IMR-90 (cell line): ENCODE measurements at places on chromosomes 13 and 19. TPM values are rescaled to one million over a fixed set of nuclear protein-coding genes. Genes with fewer than 3 reads are reported as not detected.

DNA sequence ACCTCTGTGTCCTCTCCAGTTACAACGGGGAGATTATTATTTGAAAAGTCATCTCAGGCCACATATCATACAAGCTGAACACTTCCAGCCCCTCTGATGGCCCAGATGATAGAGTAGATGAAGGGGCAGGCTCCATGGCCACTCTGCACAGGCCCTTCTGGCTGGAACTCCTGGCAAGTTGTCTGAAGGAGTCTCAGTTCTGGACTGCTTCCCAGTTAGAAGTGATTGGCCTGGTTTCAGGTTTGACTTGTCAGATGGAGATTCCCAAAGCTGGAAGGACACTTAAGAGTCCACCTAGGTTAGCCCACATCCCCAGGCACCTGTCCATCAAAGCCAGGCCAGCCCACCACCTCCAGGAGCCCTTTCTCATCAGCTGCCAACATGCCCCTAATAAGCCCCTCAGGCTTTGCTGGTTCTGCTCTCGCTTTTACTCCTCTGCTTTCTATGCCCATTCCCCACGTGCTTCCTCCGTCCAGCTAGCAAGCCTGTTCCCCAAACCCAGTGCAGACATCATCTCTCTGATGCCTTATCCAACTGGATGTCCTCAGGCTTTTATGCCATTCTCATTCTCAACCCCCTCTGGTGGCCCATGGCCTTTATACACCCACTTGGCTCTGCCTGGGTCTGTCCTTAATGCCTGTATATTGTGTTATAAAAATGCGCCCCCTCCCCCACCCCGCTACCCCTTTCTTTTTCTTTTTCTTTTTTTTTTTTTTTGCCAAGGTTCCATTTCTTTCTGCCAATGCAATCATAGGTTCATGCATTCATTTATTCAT, 56.5 kb downstream of the HSPH1 start:
- no peak overlapping the region for H3K4me3 ChIP-seq
- H3K27me3 ChIP-seq = peaks cover 41% of the 10 kb centered on the region
- DNase-seq = peak; percentile 26

GRCh38 chr13:45626731-45627374, 11.3 kb upstream of the ERICH6B start:
- no peaks in the 10 kb centered on the region for H3K4me1 ChIP-seq
- peaks cover 36% of the 10 kb centered on the region for H3K27me3 ChIP-seq
- no peak for DNase-seq
- H3K36me3 ChIP-seq = no peaks in the 10 kb centered on the region
- no peak overlapping the region for H3K4me3 ChIP-seq

DNA sequence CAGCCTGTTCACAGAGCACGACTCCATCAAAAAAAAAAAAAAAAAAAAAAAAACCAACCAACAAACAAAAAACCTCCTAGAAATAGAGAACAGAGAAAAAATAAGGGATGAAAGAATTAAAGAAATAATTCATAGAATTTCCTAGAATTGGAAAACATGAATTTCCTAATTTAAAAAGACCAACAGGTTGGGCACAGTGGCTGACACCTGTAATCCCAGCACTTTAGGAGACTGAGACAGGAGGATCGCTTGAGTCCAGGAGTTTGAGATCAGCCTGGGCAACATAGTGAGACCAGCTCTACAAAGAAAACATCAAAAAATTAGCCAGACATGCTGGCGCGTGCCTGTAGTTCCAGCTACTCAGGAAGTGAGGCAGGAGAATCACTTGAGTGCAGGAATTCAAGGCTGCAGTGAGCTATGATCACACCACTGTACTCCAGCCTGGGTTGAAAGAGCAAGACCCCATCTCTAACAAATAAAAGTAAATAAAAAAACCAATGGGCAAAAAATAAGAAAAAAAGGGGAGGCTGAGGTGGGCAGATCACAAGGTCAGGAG, 6.5 kb downstream of the SPART start:
- peaks cover 5% of the 10 kb centered on the region; the same call in 1 of the 2 replicates for H3K4me1 ChIP-seq
- DNase-seq = no peak
- no peak overlapping the region for H3K27ac ChIP-seq
- peaks cover 6% of the 10 kb centered on the region for H3K36me3 ChIP-seq
- no peaks in the 10 kb centered on the region for H3K27me3 ChIP-seq
- H3K4me3 ChIP-seq = no peak overlapping the region

- no peaks in the 10 kb centered on the region for H3K36me3 ChIP-seq
- H3K4me1 ChIP-seq = peaks cover 2% of the 10 kb centered on the region
- no peak overlapping the region for H3K4me3 ChIP-seq
- DNase-seq = peak; percentile 88
These were observed 384.5 kb upstream of the GPC6 start for GRCh38 chr13:92842145-92842544.

GRCh38 chr13:89401264-89401675, 1730.1 kb downstream of the SLITRK5 start:
- no peak overlapping the region for H3K4me3 ChIP-seq
- peak; percentile 73 for DNase-seq
- no peaks in the 10 kb centered on the region for H3K36me3 ChIP-seq
- peaks cover 3% of the 10 kb centered on the region; the same call in 1 of the 2 replicates for H3K4me1 ChIP-seq
- H3K27ac ChIP-seq = peak overlapping the region; percentile 83; the same call in 1 of the 2 replicates

GRCh38 chr13:28220166-28220565, 81.8 kb downstream of the PAN3 start:
- no peaks in the 10 kb centered on the region for H3K4me1 ChIP-seq
- no peak overlapping the region for H3K27ac ChIP-seq
- no peaks in the 10 kb centered on the region for H3K27me3 ChIP-seq
- H3K36me3 ChIP-seq = peaks cover 3% of the 10 kb centered on the region; the same call in 1 of the 2 replicates

DNA sequence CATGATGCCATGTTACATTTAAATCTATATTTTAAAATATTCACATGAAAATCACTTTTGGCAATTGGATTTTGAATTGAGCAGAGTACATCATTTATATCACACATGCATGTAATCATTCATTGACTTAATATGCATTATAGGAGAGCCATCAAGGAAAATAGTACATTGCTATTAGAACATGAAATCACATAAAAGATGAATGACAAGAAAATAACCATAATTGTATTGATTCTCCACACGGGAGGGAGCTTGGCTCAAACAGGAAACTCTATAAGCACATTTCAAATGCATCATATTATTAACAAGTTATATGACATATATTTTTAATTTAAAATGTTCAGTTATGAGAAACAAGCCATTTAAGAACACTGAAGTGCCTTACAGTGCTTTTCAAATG, 208.6 kb upstream of the PRR20A start:
- no peak overlapping the region for H3K27ac ChIP-seq
- H3K4me1 ChIP-seq = no peaks in the 10 kb centered on the region
- no peaks in the 10 kb centered on the region for H3K27me3 ChIP-seq
- no peaks in the 10 kb centered on the region for H3K36me3 ChIP-seq

- H3K4me3 ChIP-seq = no peak overlapping the region
- H3K4me1 ChIP-seq = peaks cover 8% of the 10 kb centered on the region; the same call in 1 of the 2 replicates
- H3K36me3 ChIP-seq = no peaks in the 10 kb centered on the region
- no peaks in the 10 kb centered on the region for H3K27me3 ChIP-seq
- DNase-seq = no peak
These were observed 354.0 kb downstream of the SPRY2 start for GRCh38 chr13:79986890-79987289.

GRCh38 chr13:45156565-45157361, 36.5 kb downstream of the GTF2F2 start:
- peaks cover 7% of the 10 kb centered on the region for H3K36me3 ChIP-seq
- H3K4me1 ChIP-seq = peaks cover 4% of the 10 kb centered on the region
- no peaks in the 10 kb centered on the region for H3K27me3 ChIP-seq
- DNase-seq = peak; percentile 9
- H3K27ac ChIP-seq = no peak overlapping the region

DNA sequence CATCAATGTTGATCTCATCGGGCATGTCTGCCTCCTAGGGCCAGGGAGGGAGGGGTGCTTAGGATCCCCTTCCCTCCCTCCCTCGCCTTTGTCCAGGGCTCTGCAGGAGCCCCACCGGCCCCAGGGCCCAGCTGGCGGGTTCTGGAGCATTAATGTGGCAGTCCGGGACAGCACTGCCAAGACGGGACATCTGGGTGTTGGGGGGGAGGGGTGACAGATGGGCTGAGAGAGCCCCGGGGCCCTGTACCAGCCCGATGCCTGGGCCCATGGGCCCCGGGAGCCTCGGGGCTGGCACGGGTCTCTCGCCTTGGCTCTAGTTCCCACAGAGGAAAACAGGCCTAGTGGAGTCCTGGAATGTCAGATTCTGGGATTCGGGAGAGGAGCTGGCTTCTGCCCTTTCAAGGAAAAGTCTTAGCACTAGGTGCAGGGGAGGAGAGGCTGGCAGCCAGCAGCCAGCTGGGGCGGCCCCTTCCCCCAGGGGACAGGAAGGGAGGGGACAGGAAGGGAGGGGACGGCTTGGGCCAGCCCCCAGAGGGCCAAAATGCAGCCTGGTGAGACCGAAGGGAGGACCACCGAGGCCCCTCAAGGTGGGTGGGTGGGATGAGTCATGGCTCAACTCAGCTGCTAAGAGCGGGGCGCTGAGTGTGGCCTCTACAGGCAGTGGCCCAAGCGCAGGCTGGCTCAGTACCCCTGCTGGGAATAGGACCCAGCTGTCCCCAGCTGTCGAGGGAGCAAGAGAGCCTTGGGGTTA, 3.1 kb downstream of the PPP1R14A start:
- H3K4me3 ChIP-seq = no peak overlapping the region
- H3K4me1 ChIP-seq = peaks cover 31% of the 10 kb centered on the region
- no peaks in the 10 kb centered on the region for H3K36me3 ChIP-seq

- H3K27me3 ChIP-seq = peaks cover 34% of the 10 kb centered on the region
- no peak overlapping the region for H3K27ac ChIP-seq
- no peaks in the 10 kb centered on the region for H3K36me3 ChIP-seq
- no peak for DNase-seq
- no peaks in the 10 kb centered on the region for H3K4me1 ChIP-seq
These were observed 5.8 kb downstream of the LSR start for GRCh38 chr19:35254341-35255297.

DNA sequence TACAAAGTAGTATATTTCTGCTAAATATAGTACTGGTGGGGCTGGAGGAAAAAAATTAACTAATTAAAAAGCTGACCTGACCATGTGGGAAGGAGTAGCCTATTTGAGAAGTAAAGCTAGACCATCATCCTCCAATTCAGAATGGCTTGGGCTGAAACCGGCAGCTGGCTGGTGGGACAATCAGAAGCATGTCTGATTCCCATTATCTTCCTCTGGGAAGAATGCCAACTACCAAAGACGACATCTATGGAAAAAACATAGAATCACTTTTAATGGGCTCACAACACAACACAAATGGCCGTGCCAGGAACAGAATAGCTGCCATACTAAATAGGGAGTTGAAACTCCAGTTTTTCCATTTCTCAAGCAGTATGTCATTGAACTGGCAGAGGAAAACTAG, 120.4 kb upstream of the FREM2 start:
- no peak overlapping the region for H3K4me3 ChIP-seq
- no peaks in the 10 kb centered on the region for H3K27me3 ChIP-seq
- no peak overlapping the region for H3K27ac ChIP-seq
- no peaks in the 10 kb centered on the region for H3K36me3 ChIP-seq
- DNase-seq = no peak

DNA sequence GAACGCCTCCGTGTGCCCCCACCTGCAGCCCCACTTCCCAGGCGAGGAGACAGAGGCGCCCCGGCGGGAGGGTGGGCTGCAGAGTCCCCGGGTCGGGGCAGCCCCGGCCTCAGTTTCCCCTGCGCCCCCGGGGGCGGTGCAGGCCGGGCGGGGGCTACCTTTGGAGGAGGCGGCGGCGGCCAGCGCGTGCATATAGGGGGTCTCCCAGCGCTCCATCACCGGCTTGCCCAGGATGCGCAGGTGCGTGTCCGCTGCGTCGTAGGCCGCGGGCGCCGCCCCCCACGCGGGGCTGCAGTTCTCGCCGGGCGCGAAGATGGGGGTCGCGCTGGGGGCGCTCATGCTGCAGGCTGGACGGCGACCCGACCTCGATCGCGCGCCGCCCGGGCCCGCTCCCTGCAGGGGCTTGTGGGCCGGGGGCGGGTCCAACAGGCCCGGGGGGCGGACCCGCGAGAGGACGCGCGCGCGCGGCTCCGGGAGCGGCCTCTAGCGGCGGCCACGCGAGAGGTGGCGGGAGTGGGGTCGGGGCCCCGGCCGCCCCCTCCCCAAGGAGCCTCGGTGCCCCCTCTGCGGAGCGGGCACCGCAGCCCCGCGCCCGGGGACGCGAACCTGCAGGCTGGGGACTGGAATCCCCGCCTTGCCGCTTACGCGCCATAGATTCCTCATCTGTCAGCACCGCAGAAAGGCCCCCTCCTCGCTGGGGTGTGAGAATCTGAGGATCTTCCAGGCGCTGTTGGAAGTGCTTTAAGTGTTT, at the start of gene GAMT:
Gene GAMT (minus strand): TSS at position 405 of the 751 bp plus-strand sequence. CDS start 66 bp downstream, at position 339.
- DNase-seq = no peak
- H3K4me3 ChIP-seq = peak within 1 kb of the TSS; percentile 71
- H3K27me3 ChIP-seq = no peaks in the 10 kb centered on the region
- peaks cover 6% of the 10 kb centered on the region for H3K4me1 ChIP-seq
- H3K27ac ChIP-seq = peak within 1 kb of the TSS; percentile 41; the same call in 1 of the 2 replicates

DNA sequence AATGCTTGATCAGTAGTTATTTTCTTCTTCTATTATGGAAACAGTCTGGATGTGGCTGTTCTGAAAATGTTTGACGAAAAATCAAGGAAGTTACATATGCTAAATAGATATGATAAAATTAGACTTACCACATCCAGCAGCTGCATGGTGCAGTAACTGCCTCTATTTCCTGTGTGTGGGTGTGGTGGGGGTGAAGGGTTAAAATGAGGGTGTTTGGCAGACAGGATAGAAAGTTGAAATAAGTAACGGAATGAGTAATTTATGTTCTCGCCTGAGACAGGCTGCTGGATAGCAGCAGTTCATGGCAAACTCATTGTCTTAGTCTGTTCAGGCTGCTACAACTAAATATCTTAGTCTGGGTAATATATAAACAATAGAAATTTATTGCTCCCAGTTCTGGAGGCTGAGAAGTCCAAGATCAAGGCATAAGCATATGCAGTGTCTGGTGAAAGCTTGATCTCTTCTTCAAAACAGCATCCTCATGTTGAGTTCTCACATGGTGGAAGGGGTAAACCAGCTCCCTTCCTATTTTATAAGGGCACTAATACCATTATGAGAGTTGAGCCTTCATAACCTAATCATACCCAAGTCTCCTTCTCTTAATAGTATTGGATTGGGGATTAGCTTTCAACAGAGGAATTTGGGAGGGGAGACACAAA, 1248.9 kb downstream of the SLITRK5 start:
- no peak overlapping the region for H3K27ac ChIP-seq
- H3K36me3 ChIP-seq = no peaks in the 10 kb centered on the region
- no peaks in the 10 kb centered on the region for H3K27me3 ChIP-seq
- no peak overlapping the region for H3K4me3 ChIP-seq

DNA sequence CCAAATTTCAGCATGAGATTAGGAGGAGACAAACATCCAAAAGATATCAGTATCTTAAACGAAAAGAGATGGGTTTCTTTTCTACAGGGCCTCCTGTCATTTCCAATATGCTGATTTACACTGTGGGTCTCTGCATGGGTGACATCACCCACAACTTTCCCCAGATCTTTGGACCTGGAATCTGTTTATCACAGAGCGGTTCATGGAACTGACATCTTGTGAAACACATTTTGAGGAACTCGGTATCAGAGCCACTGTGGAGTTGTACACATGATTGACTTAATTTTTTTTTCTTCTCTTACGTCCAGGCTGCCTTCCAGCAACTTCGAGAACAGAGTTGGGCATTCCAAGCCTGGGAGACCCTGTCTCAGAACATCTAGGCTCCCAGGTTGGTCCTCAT, 80.2 kb upstream of the SERP2 start:
- no peaks in the 10 kb centered on the region for H3K36me3 ChIP-seq
- H3K4me1 ChIP-seq = peaks cover 10% of the 10 kb centered on the region
- H3K27ac ChIP-seq = peak overlapping the region; percentile 75; the same call in 1 of the 2 replicates

Gene TNNT1
- 2.5 and 2.6 TPM in 2 replicates for polyA plus RNA-seq

Gene NALCN
- 2.0 and 2.9 TPM in 2 replicates for polyA plus RNA-seq

Gene PNMA8C
- 0.09 TPM in 1 of 2 replicates, not detected in the other for polyA plus RNA-seq

Gene RXFP2
- not detected in 2 replicates for polyA plus RNA-seq

Gene BRME1
- polyA plus RNA-seq = 0.38 and 0.56 TPM in 2 replicates

Gene ZNF177
- 0.76 and 0.87 TPM in 2 replicates for polyA plus RNA-seq

Gene C19orf67
- polyA plus RNA-seq = not detected in 2 replicates
